ENCODE measurements at places on chromosomes 11 and 22.
A peak's percentile ranks its signal among the peaks of the same experiment; 100 is the strongest.

GRCh38 chr11:99257131-99257530 lies 236.4 kb downstream of the CNTN5 start:
- no peak for DNase-seq

DNA sequence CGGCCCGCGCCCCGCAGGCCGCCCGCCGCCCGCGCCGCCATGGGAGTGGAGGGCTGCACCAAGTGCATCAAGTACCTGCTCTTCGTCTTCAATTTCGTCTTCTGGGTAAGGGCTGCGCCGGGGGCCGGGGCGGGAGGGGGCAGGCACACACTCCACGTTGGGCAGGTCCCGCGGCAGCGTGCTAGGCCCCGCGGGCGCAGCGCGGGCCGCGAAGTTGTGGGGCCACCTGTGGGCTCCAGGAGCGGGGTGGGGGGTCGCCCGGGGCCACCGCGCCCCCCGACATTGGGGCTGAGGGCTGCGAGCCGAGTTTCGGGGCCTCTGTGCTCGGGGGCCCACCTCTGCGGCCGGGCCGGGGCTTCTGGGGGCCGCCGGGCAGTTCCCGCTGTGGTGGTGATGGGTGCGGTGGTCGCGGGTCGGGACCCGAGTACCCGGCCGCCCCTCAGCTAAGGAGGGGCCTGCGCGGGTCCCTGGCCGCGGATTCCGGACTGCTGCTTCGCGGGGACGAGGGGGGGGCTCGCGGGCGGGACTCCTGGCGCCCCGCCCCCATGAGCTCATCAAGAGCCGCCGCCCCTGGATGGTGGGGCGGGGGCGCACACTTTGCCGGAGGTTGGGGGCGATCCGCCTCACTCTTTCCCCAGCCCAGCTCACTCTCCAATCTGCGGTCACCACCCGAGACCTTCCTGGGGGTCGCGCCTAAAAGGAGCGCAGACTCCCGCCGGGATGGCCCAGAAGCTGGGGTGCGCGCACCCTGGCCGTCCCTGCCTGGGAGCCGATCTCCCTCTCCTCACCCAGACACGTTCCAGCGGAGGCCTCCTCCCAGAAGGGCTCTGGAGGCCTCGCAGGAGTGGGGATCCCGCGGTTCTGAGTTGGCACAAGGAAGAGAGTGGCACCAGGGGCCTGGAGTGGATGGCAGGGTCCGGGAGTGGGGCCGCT lies 667 bp downstream of the CD81 start:
- no peak for DNase-seq

DNA sequence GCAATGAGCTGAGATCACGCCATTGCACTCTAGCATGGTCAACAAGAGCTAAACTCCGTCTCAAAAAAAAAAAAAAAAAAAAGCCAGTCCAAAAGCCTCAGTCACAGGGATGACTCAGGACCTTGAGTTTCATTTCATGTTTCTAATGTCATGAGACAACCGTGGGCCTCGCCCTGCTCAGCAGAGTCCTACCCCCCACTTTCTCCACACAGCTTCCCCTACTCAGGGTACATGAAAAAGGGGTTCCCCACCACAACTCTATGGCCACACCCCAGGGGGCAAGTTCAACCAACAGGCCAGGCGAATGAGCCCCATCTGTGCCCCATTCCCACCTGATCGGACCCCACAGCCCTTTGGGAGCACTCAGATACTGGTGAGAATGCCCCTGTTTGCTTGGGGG lies 24.3 kb upstream of the ADA2 start:
- DNase-seq = peak; percentile 13

GRCh38 chr22:43633631-43634285 lies 178.3 kb downstream of the EFCAB6 start:
- DNase-seq = no peak

GRCh38 chr11:130859886-130860285 lies 56.4 kb downstream of the SNX19 start:
- no peak for DNase-seq

DNA sequence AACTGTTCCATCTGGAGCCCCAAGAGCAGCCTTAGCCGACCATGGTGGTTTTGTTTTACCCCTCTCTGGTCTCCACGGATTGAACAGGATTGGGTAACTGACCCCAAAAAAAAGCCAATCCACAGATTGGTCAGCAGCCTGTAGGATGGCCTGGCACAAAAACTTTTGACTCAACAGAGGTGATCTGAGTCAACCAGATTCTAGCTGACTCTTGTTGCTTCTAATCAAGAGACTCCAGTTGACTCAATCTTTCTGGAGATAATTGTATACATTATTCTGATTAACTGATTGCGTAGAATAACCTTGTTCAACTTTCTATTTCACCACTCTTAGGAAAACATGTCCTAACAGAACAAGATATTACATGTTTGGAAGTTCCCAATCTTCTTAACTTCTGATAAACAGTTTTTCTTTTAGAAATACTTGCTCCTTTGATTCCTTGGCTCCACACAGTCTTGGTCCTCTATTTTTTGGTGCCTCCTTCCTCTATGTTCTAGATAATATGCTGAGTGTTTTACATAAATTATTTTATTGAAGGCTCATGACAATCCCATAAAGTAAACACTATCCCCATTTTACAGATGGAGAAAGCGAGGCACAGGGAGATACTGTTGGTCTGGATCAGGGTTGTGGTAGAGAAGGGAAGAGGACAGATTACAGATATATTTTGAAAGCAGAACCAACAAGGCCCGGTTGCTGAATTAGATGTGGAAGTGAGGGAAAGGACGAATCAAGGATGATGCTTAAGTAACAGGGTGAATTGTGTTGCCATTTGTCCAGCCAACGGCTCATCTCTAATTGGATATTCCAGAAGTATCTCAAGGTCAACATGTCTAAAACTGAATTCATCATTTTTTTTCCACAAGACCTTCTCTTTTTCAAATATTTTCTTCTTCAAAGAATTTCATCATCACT lies 11.5 kb upstream of the ZC3H12C start:
- no peak for DNase-seq

DNA sequence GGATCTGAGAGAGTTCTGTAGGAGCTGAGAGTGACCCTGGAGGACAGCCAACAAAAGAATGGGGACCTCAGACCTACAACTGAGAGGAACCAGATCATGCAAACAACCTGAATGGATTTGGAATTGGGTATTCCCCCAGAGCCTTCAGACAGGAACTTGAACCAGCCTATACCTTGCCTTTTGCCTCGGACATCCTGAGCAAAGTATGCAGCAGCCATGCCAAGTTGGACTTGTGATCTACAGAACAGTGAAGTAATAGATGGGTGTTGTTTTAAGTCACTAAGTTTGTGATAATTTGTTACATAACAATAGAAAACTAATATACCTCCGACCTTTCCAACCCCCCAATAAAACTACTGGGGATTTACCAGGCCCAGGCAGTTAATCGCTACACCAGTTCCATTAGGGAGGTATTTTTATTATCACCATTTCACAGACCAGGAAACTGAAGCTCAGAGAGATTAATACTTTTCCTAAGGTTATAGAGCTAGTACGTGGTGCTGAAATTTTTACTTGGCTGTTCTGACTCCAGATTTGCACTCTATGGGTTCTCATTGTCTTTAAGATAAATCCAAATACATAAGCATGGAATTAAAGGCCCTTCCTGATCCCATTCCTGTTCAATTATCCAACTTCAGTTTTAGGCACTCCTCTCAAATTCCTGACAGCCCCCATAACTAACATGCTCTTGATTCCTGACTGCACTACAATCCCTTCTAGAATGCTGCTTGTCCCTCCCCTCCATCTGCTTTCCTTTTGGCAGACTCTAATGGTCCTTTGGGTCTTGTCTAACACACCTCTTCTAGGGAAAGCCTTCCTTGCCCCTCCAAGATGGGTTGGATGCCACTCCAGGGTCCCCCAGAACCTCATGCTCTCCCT lies 1.7 kb upstream of the RASSF10 start:
- no peak for DNase-seq

GRCh38 chr11:127592371-127592770 lies 591.8 kb upstream of the KIRREL3 start:
- DNase-seq = no peak

- DNase-seq = no peak
These were observed 371.2 kb downstream of the DYNC2H1 start for GRCh38 chr11:103480421-103480820.

DNA sequence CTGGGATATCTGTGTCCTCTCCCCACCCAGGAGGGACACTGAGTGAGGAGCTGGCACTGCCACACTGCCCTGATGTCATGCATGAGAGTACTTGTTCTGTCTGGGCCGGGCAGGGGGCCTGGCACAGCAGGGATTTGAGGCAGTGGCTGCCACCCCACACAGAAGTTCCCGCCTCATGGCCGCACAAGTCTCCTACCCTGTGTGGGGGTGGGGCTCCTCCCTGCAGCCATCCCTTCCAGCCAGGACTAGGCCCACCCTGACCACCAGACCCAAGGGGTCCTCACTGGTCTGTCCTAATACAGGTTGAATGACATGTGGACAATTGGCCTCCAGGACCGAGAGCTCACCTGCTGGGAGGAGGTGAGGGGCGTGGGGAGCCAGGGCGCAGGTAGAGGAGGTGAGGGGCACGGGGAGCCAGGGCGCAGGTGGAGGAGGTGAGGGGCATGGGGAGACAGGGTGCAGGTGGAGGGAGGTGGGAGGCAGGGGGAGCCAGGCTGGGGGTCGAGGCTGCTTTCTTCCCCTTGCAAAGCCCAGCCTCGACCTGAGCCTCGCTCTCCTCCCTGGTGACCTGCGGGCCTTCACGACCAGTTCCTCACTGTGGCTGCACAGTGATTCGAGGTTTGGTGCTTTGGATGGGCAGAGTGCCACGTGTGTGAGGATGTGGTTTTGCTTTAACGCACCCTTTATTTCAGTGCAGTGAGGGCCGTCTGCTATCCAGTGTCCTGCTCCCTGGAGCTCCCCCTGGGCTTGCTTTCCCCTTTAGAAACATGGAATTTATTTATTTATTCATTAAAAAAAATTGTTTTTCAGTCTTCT lies 7.4 kb downstream of the LZTR1 start:
- DNase-seq = no peak

GRCh38 chr22:26199665-26200064 lies 30.4 kb downstream of the SEZ6L start:
- no peak for DNase-seq

DNA sequence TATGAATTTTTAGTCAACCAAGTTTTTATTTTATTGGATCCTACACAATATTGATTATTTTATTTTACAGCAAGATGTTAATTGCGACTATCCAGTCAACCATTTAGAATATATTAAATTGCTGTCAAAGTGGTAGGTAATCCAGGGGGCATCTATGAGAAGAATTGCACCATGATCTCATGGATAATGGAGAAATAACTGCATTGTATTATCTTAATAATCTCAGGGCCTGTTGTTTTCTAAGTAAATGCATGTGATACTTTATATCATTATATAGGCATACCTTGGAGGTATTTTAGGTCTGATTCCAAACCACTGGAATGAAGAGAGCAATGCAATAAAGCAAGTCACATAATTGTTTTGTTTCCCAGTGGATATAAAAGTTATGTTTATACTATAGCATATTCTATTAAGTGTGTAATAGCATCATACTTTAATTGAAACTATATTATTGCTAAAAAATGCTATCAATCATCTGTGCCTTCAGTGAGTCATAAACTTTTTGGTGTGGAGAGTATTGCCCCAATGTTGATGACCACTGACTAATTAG lies 595.4 kb upstream of the CHORDC1 start:
- DNase-seq = no peak

DNA sequence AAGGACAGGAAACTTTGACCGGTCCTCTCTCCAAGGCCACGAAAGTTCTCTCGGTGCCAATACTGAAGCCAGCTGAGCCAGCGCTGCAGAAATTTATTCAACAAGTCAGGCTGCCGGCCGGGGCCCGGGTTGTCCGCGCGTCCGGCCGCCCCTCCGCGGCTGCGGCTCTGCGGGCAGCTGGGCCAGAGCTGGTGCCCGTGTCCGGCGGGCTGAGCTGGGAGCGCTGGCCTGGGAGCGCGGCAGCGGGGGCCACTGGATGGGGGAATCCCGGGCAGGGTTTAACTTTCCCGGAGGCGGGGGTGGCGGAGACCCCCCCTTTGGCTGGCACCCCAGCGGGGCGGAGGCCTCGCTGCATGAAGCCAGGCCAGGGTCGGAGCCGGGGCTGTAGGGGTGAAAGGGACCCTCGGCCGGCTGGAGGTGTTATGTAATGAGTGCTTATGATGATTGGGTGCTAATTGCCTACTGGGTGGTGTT lies 12.3 kb upstream of the CACNA1I start:
- DNase-seq = no peak

GRCh38 chr11:86559311-86559945 lies 113.0 kb downstream of the ME3 start:
- no peak for DNase-seq

- DNase-seq = no peak
These were observed 25.1 kb upstream of the ROBO3 start for GRCh38 chr11:124839972-124840621.

DNA sequence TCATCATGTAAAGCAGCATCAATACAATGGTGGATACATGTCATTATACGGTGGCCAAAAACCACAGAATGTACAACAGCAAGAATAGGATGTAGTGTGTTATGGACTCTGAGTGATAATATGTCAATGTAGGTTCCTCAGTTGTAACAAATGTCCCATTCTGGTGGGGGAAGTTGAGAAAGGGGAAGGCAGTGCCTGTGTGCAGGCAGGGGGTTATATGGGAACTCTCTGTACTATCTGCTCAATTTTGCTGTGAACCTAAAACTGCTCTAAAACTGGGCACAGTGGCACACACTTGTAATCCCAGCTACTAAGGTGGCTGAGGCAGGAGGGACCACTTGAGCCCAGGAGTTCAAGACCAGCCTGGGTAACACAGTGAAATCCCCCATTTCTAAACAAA lies 5.9 kb downstream of the CHKA start:
- no peak for DNase-seq

All from SIG-M5 (cell line).